ENCODE measurements at places on chromosomes 2 and 18.

GRCh38 chr18:6505498-6505875 is 90.8 kb upstream of the L3MBTL4 start:
- DNase-seq, result no peak
- no peaks in the 10 kb centered on the region for H3K4me1 ChIP-seq
- H3K27me3 ChIP-seq, result peaks cover 13% of the 10 kb centered on the region
- no peaks in the 10 kb centered on the region for H3K36me3 ChIP-seq
- H3K27ac ChIP-seq, result no peak overlapping the region

- peaks cover 28% of the 10 kb centered on the region for H3K4me1 ChIP-seq
- no peak overlapping the region for H3K27ac ChIP-seq
- no peak for DNase-seq
- peaks cover 10% of the 10 kb centered on the region for H3K36me3 ChIP-seq
These were observed 20.5 kb downstream of the VAPA start for GRCh38 chr18:9934274-9934673.

DNA sequence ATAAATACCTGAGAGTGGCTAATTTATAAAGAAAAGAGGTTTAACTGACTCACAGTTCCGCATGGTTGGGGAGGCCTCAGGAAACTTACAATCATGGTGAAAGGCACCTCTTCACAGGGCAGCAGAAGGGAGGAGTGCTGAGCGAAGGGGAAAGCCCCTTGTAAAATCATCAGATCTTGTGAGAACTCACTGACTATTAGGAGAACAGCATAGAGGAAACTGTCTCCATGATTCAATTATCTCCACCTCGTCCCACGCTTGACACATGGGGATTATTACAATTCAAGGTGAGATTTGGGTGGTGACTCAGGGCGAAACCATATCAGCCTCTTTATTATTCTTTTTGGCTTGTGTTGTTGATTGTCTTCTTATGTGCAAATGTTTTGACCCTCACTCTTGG is 76.2 kb downstream of the WDR7 start:
- no peak overlapping the region for H3K4me3 ChIP-seq
- H3K27me3 ChIP-seq, result no peaks in the 10 kb centered on the region
- no peak overlapping the region for H3K27ac ChIP-seq
- DNase-seq, result no peak

DNA sequence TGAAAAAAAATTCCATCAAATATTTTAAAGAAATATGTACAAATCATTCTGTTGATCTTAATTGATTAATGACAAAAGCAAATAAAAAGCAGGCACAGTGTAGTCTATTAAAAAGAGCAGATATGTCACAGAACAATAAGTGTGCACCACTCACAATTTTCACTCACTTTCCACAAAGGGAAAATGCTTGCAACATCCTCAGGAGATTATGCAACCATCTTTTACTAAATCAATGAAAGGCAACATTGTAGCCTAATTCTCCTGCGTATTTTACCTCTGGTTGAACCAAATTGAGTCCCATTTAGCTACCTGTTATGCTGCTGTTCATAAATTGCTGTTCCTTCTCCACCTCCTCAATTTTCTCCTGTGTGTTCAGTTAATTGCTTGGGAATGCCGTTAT is 1346.8 kb upstream of the PIK3C3 start:
- no peak overlapping the region for H3K27ac ChIP-seq
- no peaks in the 10 kb centered on the region for H3K27me3 ChIP-seq
- H3K36me3 ChIP-seq, result no peaks in the 10 kb centered on the region
- no peak overlapping the region for H3K4me3 ChIP-seq
- no peaks in the 10 kb centered on the region for H3K4me1 ChIP-seq

GRCh38 chr18:25454730-25455129 is 102.8 kb upstream of the ZNF521 start:
- DNase-seq, result no peak
- H3K27ac ChIP-seq, result no peak overlapping the region
- no peaks in the 10 kb centered on the region for H3K4me1 ChIP-seq
- no peak overlapping the region for H3K4me3 ChIP-seq
- H3K27me3 ChIP-seq, result peaks cover 15% of the 10 kb centered on the region
- no peaks in the 10 kb centered on the region for H3K36me3 ChIP-seq

GRCh38 chr18:72412927-72413326 is 131.2 kb downstream of the CBLN2 start:
- H3K4me3 ChIP-seq, result no peak overlapping the region
- no peaks in the 10 kb centered on the region for H3K36me3 ChIP-seq
- DNase-seq, result no peak
- no peak overlapping the region for H3K27ac ChIP-seq
- no peaks in the 10 kb centered on the region for H3K4me1 ChIP-seq
